ENCODE measurements at places on chromosomes 11 and 22. TPM values are rescaled to one million over a fixed set of nuclear protein-coding genes. Genes with fewer than 3 reads are reported as not detected.

The HEPHL1 gene
- total RNA-seq: not detected

The OSM gene
- total RNA-seq: not detected

The MIAT gene
- 1.9 TPM for total RNA-seq

The SULT4A1 gene
- 0.50 TPM for total RNA-seq

The DGCR6 gene
- total RNA-seq: 1.2 TPM

The NAT10 gene
- total RNA-seq: 32.6 TPM

The GGT5 gene
- not detected for total RNA-seq

The USP28 gene
- 15.9 TPM for total RNA-seq

The ATG13 gene
- total RNA-seq: 66.5 TPM

The PES1 gene
- total RNA-seq: 72.1 TPM

The CD248 gene
- not detected for total RNA-seq

The APOBEC3H gene
- total RNA-seq: 0.50 TPM

The DEUP1 gene
- total RNA-seq: not detected

The PTGDR2 gene
- total RNA-seq: 0.10 TPM

The FIBIN gene
- not detected for total RNA-seq

The OR5P2 gene
- total RNA-seq: not detected

The C22orf15 gene
- 0.40 TPM for total RNA-seq

The OR2AT4 gene
- total RNA-seq: 0.02 TPM

The SLC17A6 gene
- total RNA-seq: not detected

The DNAL4 gene
- total RNA-seq: 11.7 TPM

The P2RY6 gene
- total RNA-seq: not detected

The OR5M3 gene
- not detected for total RNA-seq

The PDE3B gene
- total RNA-seq: 0.43 TPM

The PCNX3 gene
- 19.6 TPM for total RNA-seq

The RAPSN gene
- not detected for total RNA-seq

The CARD16 gene
- total RNA-seq: 16.1 TPM

The LPXN gene
- total RNA-seq: 0.84 TPM
